Psoas muscle (tissue), 8 donors: ENCODE measurements at places on chromosomes 13 and 19. TPM values are rescaled to one million over a fixed set of nuclear protein-coding genes. Genes with fewer than 3 reads are reported as not detected.

The PDCD5 gene
- 104 TPM for total RNA-seq

DNA sequence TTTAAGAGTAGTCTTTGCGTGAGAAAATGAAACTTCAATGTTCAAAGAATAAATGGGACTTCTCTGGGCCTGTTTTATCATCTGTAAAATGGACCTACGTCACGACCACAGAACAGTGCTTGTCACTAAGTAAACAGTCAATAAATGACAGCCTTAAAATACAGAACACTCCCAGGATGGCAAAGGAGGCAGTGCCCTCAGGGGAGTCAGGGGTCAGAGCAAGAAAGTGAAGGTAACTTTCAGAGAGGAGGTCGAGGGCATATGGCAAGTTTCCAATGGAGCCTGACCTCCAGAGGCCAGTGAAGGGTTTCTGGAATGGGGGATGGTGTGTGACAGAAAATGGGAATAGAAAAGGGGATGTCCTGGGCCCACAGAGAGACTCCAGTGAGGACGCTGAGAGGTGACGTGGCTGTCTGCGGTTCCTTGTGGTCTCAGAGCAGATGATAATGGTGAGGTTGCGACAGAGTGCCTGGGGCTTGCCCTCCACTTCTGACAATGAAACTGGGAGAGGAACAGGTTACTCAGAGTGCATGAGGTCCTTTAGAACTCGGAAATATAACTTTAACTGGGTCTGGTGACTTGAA lies 91.8 kb downstream of the UBL3 start:
- no peak for DNase-seq

The PCDH8 gene
- total RNA-seq = not detected

The KLK11 gene
- 0.19 TPM for total RNA-seq

The SGCG gene
- 58.1 TPM for total RNA-seq

DNA sequence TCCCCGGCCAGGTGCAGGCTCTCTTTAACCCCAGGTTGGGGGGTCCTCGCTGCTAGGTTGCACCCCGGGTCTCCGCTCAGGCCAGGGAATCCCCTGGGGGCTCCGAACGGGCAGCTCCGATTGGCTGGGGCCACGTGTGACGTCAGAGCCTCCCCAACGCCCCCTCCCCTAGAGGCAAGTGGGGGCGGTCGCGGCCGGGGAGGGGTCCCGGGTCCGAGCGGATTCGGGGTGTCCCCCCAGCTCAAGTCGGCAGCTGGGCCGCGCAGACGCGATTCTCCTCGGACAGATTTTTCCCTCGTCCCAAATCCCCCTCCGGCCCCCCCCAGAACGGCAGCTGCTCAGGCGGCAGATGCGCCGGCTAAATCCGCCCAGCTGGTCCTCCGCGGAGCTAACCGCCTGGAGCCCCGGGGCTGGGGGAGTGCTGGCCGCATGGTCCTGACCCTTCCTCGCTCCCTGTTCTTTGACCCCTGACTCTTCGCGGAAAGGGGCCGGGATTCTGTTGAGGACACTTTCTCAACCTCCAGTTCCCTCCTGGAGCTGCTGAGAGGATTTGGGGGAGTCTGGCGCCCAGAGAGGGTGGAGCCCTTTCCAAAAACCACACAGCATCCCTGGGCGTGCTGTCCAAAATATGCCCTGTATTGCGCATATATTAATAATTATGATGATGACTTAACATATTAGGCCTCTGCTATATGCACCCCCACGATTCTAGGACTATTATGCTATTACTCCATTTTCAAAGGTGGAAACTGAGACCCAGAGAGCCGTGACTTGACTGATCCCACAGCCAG lies 25.4 kb upstream of the SEMA6B start:
- no peak for DNase-seq

The SLC10A2 gene
- total RNA-seq = not detected

DNA sequence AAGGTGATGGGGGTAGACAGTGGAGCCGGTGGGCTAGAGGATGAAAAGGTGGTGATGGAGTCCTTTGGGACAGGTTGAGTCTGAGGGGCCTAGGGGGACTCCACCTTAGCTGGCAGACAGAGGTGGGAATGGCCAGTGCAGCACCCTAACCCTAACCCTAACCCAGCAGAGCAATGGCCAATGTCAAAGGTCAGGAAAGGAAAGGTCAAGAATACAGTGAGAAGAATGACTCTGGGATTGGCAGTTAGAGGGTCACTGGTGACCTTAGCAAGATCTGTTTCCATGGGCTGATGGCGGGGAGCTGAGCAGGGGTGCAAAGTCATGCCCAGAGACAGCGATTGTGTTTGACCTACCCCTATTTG lies 16.6 kb downstream of the GNA15 start:
- no peak for DNase-seq

The SIAH3 gene
- 0.02 TPM for total RNA-seq

The HIPK4 gene
- total RNA-seq = 0.08 TPM

GRCh38 chr13:30750036-30750435 lies 14.7 kb downstream of the ALOX5AP start:
- no peak for DNase-seq

DNA sequence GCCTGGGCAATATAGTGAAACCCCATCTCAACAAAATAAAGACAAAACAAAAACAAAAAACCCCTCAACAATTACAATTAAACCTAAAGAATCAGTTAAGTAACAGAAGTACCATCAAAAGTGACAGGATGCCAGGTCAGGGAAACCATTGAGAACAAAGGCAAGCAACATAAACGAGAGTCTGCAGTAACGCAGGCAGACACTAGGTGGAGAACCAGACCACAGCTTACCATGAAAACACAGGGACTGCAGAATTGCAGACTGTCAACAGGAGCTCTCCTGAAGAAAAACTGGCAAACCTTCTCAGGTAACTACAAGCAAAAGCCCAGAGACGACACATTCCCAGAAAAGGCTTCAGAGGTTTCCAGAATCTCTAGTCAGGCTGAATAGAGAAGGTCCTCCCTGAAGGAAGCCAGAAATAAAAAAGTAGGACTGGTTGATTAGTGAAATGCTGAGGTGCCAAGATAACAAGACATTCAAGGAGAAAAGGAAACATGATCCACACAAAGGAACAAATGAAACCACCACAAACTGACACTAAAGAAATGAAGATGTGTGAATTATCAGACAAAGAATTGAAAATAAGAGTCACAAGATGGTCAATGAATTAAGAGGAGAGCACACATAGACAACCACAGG lies 2.2 kb upstream of the ZNF665 start:
- peak; percentile 72 for DNase-seq

The LILRA5 gene
- total RNA-seq = 2.2 TPM

DNA sequence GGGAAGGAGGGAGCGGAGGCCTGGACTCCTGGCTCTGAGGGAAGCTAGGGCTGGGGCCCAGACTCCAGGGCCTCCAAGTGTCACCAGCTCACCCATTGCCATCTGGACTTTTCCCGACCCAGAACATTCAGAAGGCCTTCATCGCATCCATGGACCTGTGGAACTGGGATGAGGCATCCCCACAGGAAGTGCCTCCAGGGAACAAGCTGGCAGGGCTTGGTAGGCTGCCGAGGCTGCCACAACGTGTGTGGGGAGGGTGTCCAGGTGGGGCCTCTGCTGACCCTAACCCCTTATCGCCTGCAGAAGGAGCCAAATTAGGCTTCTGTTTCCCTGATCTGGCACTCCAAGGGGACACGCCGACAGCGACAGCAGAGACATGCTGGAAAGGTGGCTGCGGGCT lies 767 bp downstream of the ETV2 start:
- no peak for DNase-seq

- no peak for DNase-seq
Measured at GRCh38 chr13:54980651-54981050, 1952.0 kb downstream of the OLFM4 start.

GRCh38 chr19:29001141-29001581 lies 211.8 kb downstream of the UQCRFS1 start:
- DNase-seq = no peak

The RGS9BP gene
- total RNA-seq = 1.9 TPM

- peak; percentile 63 for DNase-seq
Measured at GRCh38 chr19:1102407-1103131, 1.2 kb upstream of the GPX4 start.

DNA sequence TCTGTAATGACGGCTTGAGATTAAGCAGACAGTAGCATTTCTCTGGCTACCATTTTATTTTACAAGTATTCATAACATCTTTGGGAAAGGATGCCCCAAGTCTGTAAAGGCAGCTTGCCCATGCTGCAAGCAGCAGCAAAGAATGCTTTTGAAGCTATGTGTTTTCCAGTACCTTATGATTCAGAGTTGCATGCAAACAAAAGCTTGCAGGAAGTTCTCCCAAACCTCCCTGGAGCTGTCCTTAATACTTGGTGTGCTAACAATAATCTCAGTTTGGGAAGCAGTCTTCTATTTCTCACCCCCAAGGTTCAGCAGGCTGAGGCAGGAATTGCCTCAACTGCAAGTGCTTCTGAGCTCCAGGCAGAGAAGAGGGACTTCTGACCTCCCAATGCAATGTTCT lies 60.8 kb downstream of the CCNA1 start:
- no peak for DNase-seq

GRCh38 chr19:39737351-39737750 lies 478 bp downstream of the CLC start:
- DNase-seq = no peak

The PABPC3 gene
- not detected for total RNA-seq

The CD209 gene
- total RNA-seq = 3.1 TPM

The ZNF528 gene
- total RNA-seq = 5.8 TPM

- DNase-seq = no peak
Measured at GRCh38 chr13:75437582-75438318, 44.2 kb downstream of the TBC1D4 start.

DNA sequence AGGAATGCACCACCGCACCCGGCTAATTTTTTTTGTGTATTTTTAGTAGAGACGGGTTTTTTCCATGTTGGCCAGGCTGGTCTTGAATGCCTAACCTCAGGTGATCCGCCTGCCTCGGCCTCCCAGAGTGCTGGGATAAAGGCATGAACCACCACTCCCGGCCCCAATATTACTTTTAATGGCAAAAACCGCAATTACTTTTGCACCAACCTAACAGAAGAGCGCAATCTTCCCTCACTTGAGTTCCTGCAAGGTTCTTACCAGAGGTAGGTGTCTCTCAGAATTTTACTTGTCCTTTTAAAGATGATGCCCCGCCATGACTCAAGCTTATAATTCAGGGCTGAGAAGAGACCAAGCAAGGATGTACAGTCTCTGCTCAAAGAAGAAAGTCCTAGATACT lies 1774.1 kb upstream of the PCDH20 start:
- no peak for DNase-seq

GRCh38 chr19:20565321-20566018 lies at the start of gene ZNF737:
TSS of gene ZNF737 (minus strand) at chr19:20565781. CDS start at chr19:20565640, 141 bp downstream.
- peak; percentile 95 for DNase-seq

DNA sequence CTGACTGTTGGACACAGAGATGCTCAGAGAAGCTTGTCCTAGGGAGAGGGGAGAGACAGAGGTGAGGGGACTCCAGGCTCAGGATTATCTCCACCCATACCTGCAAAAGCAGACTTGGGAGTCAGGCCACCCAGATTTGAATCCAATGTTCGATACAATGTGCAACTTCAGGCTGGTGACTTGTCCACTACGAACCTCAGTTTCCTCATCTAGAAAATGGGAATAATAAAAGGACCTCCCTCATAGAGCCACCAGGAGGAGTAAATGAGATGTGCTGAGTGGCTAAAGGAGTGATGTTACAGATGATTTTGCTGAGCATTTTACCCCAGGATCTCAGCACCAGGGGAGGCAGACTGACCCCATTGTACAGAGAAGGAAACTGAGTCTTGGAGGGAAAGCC lies 25.0 kb downstream of the PRKD2 start:
- DNase-seq = no peak

The KISS1R gene
- not detected for total RNA-seq

DNA sequence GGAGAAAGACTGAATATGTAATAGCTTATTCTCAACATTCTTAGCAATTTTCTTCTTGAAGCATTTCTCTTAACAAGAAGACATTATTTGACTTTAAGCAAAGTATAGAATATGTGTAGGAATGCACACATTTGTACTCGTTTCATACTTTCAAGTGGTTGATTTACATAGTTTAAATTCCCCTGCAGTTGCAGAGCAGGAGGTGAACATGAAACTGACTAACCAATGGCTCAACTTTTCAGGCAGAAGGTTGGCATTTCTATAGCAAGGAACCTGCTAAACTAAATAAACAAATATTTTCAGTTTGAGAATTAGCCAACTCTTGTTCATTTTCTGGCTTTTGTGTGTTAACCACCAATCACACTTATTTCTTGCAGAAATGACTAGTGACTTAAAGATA lies 145.4 kb upstream of the MYO16 start:
- DNase-seq = no peak

The ZNF552 gene
- 3.3 TPM for total RNA-seq

GRCh38 chr13:37094099-37094498 lies 11.4 kb downstream of the CSNK1A1L start:
- no peak for DNase-seq

The LRRC63 gene
- total RNA-seq = not detected

The SHISA7 gene
- not detected for total RNA-seq

DNA sequence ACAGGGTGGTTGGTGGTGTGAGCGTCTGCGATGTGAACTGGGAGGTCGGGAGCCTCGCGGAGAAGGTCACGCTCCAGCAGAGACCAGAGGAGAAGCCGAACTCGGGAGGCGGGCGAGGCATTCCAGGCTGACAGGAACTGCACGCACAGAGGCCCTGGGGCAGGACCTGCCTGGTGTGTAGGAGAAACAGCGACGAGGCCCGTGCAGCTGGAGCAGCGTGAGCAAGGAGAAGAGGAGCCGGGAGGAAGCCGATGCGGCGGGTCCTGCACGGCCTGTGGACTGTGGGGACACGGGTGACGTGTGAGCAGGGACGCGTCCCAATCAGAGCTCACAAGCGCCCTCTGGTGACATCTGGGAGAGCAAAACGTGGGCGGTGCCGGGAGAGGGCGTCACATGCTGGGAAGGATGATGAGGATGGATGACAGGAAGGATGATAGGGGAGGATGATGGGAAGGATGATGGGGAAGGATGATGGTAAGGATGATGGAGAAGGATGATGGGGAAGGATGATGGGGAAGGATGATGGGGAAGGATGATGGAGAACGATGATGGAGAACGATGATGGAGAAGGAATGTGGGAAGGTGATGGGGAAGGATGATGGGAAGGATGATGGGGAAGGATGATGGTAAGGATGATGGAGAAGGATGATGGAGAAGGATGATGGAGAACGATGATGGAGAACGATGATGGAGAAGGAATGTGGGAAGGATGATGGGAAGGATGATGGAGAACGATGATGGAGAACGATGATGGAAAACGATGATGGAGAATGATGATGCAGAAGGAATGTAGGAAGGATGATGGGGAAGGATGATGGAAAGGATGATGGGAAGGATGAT lies 16.1 kb upstream of the MADCAM1 start:
- DNase-seq = peak; percentile 89

The RB1 gene
- total RNA-seq = 35.6 TPM

The ANGPTL4 gene
- 118 TPM for total RNA-seq

- no peak for DNase-seq
Measured at GRCh38 chr19:13404236-13404635, 102.0 kb downstream of the CACNA1A start.
